ENCODE measurements at places on chromosomes 12 and 14.

DNA sequence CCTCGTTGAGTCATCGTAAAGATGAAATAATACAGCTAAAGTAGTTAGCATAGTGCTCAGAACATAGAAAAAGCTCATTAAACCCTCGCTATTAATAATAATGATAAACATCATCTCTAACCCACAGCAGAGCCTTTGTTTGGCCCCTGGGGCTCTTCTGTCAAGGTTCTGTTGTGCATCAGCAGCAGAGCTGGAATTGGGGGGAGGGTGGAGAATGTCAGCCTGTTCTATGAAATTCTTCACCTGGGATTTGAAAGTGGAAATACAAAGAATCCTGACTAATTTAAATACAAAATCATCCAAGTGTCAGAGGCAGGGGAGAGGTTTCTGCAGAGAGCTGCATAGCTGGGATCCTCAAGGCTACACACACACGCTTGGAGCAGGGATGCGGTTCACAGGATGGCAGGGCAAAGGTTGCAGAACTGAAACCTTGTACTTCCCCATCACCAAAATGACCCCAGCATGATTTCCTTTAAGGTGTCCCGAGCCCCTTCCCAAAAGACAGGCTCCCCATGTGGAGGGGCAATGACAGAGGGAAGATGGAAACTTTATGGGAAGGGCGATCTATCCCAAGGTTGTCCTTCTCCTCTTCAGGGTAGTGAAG, 71.8 kb downstream of the DAD1 start:
- DNase-seq = no peak

DNA sequence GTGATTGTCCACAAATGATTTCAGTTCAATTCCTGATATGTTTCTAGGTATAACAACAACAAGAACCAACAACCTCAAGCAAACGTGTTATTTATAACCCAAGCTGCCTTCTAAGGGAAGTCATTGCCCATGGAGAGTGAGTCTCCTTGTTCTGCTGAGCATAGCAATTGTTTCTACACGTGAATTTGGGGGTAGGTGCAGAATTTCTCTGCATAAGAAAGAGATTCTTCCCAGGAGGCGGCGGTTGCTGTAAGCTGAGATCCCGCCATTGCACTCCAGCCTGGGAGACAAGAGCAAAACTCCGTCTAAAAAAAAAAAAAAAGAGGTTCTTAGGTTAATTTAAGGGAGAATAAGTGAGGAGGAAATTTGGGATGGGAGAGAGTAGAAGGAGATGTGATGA, 226.5 kb upstream of the PELI2 start:
- no peak for DNase-seq

GRCh38 chr12:101763246-101763931, 24.1 kb upstream of the SYCP3 start:
- DNase-seq = no peak

DNA sequence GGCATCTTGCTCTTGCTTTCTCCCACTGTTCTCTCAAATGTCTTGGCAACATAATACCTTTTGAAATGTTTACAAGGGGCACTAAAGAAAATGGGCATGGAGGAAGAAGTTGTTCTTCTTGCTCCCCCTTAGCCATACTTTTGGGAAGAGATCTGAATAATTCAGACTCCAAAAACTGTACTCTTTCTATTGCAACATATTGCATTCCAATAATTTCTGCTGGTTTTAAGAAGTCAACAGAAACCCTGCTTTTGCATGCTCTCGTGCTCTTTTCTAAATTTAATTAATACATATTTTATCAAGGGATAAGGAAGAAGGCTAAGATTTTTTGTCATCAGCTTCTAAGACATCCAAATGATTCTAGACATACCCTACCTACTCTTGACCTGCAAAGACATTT, 409.9 kb upstream of the SOX5 start:
- no peak for DNase-seq

DNA sequence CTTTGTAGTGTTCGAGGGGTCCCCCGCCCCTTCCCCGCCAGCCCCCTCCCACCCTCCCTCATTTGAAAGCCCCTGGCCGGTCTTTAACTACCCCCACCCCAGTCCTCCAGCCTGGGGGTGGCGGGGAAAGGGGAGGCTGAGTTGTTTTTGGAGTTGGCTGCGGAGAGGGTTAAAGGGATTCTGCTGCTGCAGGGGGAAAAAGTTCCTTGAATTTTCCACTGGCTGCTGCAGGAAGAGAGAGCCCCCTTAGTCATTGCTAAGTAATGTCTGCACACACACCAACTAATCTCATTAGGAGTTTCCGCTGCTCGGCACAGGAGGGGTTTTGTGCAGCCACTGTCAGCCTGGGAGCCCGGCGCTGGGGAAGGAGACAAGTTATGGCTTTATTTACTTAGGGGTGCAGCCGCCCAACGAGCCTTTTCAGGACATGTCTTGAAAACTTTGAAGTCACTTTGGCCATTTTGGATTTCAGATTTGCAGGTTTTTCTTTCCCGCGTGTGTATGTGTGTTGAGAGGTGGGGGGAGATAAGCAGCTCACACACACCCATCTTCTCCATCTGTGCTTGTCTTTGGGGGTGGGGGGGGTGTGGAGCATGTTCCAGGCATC, 1.8 kb downstream of the ELK3 start:
- DNase-seq = peak; percentile 12

DNA sequence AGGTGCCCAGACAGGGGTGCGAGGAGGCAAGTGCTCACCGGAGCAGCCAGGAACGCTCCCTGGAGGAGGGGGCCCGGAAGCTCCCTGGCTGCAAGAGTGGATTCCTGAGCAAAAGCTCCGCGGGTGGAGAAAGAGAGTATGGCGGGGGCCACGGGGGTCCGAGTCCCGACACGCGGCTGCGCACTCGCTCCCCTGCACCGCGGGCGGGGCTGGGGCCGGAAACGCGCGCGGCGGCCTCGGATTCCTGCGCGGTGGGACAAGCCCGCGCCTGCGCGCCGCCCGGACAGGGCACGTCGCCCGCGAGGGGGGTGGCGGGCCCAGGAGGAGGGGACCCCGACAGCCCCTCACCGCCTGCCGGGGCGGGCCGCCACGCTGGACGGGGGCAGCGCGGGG, 27.8 kb upstream of the GPR132 start:
- peak; percentile 60 for DNase-seq

DNA sequence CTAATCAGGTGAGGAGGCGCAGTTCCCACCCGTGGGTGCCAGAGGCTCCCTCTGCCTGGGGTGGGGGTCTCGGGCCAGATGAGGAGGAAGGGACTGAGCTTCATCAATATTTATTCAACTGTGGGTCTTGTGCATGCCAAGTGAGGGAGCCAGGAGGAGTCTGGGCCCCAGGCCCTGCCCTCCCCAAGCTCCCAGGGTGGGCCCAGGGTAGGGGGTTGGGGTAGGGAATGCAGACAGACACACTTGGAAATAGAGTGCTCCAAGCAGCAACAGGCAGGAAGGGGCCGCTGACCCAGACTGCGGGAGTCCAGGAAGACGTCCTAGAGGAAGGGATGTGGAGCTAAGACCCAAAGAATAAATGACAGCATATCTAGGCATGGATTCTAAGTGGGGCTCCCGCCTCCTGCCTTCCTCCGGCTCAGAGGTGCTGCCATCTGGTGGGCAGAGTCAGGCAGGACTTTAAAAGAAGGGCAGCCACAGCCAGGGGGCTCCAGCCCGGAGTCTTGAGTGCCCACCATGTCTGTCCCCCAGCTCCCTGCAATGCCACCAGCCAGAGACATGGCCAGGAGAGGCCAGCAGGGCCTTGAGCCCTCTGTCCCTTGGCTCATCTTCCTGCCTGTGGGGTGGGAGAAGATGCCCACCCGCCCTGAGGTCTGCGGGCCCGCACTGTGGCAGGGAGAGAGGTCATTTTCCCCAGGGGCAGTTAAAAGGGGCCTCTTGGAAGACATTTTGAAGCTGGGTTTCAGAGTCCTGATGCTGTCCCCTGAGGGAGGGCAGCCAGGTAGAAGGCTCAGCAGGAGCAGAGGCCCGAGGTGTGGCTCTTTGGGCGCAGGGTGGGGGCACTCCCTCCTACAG, 70.1 kb downstream of the PHETA1 start:
- DNase-seq = peak; percentile 42

DNA sequence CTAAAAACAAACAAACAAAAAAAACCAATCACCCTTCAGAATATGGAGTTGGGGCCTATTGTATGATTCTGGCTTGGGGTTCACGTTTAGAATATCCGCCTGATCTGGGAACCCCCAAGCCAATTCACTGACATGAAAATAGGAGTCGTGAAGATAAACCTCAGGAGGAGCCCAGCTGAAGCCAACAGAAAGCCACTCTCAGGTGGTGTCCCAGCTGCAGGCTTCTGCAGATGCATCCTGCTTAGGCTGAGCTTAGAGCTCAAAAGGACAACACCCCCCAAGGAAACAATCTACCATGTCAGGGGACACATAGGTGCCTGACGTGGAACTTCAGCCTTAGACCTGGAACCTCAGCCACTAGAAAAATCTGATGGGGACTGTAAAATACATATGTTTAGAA, 51.9 kb downstream of the SYNE3 start:
- no peak for DNase-seq

- no peak for DNase-seq
These were observed 5.0 kb upstream of the SETD1B start for GRCh38 chr12:121798787-121799155.

DNA sequence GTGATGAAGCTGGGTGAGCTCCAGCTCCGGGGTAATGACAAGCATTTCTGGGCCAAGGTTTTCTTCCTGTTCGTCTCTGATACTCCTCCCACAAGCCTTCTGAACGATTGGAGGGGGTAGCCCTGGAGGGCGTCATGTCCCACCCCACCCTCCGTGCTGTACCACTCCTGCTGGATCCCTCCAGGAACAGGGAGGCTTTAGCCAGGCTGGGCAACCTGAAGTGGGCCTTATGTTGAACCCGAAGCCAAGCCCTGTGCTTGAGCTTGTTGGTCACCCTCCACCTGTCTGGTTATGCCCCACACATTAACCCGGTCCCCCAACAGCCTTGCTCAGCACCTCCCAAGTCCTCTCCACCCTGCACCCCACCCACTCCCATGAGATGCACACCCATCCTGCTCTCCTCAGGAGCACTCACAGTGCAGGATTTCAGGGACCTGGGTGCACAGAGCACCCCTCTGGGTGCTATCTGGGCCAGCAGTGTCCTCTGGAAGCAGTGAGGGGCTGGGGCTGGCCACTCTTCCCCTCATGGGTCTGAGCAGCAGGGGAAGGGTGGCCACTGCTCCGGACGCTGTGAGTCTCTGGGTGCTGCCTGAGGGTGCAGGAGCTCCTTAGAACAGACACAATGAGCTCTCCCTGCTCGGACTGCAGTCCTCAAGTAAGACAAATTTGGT, 6.8 kb upstream of the KRT83 start:
- no peak for DNase-seq

DNA sequence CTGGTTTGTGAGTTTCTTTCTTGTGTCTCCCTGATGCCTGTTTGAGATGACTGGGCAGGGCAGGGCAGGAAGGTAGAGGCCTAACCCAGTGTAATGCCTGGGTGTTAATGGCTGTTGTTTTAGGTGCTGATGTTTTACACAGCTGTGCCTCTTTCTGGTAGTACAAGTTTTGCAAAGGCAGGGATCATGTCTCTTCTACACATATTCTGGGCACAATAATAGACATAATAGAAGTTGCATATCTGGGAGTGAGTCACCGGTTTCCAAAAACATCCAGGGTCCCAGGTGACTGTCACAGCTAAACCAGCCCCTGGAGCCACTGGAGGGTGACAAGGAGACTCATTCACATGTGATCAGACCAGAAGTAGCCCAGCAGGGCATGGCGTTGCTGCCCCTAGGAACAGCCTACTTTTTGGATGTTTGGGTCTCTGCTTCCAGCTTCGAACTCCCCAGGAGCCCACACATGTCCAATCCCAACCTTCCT, 18.1 kb downstream of the TPCN1 start:
- DNase-seq = no peak

DNA sequence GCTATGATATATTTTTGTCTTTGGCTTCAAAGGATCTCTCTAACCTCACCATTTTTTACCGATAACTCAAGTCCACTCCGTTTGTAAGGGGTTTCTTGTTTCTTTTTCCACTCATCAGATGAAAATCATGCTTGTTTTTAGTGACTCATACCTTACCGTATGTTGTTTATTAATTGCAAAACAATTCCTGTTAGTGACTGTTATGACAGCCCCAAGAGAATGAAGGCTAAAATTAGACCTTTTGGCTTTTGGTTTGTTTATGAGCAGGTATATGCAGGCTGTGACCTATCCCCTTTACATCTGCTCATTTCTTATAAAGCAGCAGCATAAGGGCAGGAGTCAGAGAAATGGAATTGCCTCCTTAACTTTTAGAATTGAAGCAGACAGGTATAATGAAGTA, 319.8 kb downstream of the CEP128 start:
- no peak for DNase-seq

DNA sequence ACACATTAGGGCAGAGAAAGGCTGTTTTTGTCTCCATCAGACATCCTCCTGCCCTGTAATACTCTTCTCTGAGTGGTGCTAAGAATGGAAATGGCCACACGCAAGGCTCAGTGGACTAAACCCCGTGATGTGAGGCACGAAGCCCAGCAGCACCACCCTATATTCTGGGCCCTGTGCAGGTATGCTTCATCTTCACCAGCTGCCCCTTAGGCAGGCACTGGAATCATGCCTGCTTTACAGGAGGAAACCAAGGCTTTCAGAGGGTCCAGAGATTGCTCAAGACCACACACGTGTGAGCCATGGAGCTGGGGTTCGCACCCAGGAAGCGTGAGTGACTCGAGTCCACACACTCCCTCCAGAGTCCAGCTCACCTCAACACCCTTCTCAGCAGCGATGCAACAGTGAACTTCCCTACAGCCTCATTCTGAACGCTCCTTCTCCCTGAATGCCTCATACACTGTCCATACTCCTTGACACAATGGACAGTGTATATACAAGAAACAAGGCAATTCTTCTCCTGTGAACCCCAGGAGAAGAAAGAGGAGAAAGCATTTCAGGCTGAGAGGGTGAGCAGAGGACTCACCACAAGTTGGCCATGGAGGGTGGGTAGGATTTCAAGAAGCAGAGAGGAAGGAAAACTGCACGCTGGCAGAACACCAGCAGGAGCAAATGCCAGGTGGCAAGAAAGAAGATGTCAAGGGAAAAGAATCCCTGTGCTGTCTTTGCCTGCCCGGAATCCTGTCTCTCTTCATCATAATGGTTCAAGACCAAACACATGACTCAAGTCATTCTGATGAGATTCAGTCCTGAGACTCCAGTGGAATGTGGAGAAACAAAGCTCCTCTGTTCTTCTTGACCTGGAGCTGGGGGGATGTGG, 39.1 kb downstream of the NT5DC3 start:
- no peak for DNase-seq

- no peak for DNase-seq
These were observed 7.5 kb upstream of the CCDC177 start for GRCh38 chr14:69582212-69582611.

GRCh38 chr14:68775614-68776126, 17.2 kb downstream of the ZFP36L1 start:
- no peak for DNase-seq

DNA sequence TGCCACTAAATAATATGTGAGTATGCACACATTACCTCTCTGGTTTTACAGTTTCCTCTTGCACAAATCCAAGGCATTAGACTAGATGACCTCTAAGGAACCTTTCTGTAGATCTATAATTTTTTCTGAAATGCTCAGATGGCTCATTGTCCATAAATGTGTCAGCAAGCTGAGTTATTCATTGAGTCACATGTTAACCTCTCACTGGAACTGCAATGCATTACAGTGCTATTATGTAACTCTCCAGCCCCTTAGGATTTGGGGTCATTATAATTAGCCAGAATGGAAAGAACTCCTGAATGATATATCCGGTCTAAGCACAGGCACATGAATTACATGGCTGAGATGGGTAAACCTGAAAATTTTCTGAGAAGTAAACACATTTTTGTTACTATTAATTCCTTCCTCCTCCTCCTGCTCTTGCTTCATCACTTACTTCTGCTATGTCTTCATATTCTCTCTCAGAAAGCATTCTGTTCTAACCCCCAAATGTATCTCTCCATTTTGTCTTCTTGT, 20.3 kb upstream of the DRAM1 start:
- DNase-seq = no peak

All from activated gamma-delta T cell treated with Interleukin-2 at 50 U/mL for 16 hours (primary cell).